ENCODE measurements at places on chromosomes 2 and 18. TPM values are rescaled to one million over a fixed set of nuclear protein-coding genes. Genes with fewer than 3 reads are reported as not detected.
A peak's percentile ranks its signal among the peaks of the same experiment; 100 is the strongest.

The UGT1A8 gene
- not detected for polyA plus RNA-seq

The ACVR1C gene
- polyA plus RNA-seq, result 0.19 TPM

DNA sequence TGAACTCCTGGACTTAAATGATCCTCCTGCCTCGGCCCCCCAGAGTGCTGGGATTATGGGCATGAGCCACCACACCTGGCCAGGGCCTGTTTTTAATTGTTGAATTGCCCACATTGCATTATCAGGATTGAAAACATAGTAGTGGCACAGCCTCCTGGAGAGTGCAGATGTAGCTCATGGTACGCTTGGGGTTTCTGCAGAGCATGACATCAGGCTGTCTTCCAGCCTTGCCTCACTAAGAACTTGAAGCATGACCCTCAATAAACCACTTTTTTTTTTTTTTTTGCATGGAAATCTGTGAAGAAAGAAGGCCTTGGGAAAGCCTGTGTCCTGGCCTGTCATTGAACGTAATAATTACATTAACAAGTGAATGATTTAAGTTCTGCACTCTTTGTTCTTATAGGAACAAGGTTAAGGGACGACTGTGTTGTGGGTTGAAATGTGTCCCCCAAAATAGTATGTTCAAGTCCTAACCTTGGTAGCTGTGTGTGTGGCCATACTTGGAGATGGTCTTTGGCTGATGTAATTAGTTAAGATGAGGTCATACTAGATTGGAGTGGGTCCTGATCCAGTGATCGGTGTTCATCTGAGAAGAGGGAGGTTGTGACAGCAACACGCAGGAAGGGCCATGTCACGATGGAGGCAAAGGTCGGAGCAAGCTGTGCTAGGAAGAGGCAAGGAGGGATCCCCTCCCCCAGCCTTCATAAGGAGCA, 90.2 kb downstream of the AGAP1 start:
- DNase-seq, result no peak

DNA sequence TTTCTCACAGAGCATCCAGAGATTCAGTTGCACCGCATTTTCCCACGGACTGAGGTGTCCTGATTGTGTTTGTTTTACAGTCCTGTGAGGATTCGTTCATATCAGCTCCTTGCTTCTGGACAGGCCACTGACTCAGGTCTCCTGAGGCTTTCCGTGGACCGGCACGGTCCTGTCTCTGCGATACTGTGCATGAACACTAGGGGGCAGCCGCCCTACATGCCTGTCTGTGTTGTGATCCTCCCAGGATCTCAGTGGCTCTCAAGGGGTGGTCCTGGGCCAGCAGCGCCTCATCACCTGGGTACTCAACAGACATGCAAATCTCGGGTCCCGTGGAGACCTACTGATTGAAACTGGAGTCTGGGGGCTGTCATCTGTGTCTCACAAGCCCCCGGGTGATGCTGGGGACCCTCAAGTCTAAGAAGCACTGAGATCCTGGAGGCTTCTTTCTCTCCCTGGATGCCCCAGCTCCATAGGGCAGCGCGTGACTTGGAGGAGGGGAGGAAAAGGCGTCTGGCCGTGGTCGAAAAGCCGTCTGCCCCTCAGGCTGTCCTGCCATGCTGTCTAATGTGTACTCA, 28.9 kb downstream of the IL1R2 start:
- peak; percentile 79 for DNase-seq
